SIG-M5 (cell line): ENCODE measurements at places on chromosomes 3 and 15.
A peak's percentile ranks its signal among the peaks of the same experiment; 100 is the strongest.

- no peak for DNase-seq
Measured at GRCh38 chr3:131819381-131820055, 215.3 kb downstream of the CPNE4 start.

DNA sequence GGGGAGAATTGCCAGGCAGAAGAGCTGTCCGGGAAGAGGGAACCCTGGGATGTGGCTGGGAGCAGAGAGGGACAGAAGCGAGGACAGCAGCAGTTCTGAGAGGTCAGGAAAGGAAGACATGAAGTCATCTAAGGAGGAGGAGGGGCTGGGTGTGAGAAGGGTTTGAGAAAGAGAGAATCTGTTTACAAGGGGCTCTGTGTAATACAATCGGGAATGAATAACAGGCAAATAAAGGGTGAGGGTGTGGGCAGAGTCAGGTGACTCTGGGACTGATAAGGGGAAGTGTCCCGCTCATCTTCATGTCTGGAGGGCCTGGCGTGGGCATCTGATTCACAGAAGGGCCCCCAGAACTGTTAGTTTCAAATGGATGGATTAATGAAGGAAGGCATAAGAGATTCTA lies 191.3 kb downstream of the XXYLT1 start:
- no peak for DNase-seq

GRCh38 chr3:172140499-172141391 lies 101.4 kb downstream of the FNDC3B start:
- DNase-seq = no peak

DNA sequence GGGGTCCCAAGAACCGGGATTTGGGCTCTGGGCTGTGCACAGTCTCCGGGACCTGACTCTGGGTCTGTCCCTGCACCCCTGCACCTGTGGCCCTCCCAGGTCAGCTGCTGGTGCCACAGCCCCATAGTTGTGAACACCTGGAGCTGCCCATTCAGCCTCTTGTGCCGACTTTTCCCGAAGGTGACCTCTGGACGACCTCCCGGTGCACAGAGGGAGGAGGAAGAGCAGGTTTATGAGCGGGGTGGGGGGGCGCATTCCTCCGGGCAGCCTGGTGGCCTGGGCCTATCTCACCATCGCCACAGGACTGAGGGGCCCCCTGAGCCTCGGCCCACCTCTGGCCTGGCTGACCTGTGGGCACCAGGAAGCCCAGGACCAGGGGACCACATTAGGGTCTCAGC lies 45.3 kb downstream of the DNAJB8 start:
- DNase-seq = no peak

DNA sequence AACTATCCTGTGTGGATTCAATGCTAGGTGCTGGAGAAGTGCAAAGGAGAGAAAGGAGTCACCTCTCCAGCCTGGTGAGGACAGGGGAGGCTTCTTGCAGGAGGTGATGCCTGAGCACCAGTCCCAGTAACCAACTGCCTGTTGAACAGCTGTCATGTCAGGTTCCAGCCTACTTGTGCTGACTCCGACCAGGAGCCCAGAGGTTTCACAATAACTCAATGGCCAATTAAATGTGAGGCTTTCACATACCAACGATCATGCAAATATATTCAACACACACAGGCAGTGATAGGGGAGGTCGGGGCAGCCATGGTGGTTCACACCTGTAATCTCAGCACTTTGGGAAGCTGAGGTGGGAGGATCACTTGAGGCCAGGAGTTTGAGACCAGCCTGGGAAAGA lies 7.7 kb downstream of the SORD start:
- DNase-seq = no peak

DNA sequence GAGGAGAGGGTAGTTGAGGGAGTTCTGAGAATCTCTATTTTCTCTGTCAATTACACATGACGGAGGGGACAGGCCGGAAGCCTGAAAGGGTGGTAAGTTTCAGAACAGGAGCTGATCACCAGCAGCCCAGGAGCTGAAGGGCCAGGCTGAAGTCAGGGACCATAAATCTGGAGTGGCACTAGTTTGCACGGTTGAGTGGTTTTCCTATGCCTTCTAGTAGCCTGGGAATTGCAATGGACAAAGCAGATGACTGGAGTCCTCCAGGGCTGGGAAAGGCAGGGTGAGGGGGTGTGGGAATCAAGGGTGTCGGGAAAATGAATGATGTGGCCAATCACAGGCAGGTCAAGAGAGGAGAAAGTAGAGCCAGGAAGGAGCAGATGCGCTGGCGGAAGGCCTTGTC lies 72.5 kb downstream of the MAGEF1 start:
- DNase-seq = no peak

GRCh38 chr3:183692436-183692835 lies 5.2 kb upstream of the YEATS2 start:
- no peak for DNase-seq

DNA sequence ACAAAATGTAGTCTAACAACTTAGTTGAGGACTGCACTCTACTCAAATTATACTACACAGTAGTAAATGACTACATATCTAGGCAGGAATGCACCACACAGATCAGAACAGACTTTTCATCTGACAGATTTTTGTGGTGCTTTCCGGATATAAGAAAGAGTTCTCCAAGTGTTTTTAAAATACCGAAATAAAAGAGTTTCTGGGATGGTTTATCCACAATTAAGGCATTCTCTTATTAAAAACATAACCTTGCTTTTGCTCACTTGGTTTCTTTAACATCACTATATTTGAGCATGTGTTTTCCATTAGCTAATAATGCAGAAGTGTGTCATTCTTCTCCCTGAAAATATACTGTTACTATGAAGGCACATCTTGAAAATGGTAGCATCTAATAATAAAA lies 132.9 kb downstream of the MAGI1 start:
- no peak for DNase-seq

GRCh38 chr15:84151205-84151931 lies 84.2 kb upstream of the GOLGA6L4 start:
- no peak for DNase-seq

- no peak for DNase-seq
Measured at GRCh38 chr15:38652998-38653397, 88.4 kb upstream of the RASGRP1 start.

DNA sequence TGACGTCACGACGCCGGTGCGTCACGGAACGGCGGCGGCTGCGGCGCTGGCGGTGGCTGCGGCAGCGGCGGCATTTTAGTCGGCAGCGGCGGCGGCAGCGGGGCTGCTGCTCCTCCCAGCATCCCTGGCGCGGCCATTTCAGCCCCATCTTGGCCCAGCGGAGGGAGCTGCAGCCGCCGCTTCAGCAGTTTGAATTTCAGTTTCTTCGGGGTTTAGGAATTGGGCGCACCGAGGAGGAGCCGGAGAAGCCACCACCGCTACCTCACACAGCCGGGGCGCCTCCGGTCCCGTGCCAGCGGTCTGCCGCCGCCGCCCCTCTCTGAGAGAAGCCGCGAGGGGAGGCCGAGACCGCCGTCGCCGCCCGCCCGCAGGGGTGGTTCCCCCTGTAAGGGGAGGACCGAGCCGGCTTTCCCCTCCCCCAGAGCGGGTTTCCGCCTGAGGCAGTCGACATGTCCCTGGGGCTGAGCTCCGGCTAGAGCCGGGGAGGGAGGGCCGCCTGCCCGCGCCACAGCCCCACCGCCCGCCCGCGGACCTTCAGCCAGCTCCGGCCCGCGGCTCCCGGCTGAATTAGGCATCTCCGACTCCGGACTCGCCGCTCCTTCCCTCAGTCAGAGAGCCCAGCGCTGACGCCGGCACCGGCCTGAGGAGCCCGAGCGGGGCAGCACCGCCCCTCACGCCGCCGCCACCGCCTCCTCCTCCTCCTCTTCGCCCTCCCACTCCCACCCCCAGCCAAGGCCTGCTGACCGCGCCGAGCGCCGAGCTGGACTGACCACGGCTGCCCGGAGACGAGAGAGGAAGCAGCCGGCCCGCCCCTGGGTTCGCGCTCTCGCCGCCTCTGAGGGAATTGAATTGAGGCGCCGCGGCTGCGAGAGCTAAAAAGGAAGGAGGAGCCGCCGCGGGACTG lies at the start of gene TSC22D2:
TSC22D2 (plus strand) TSS at position 78 of the 904 bp plus-strand sequence. CDS start 1,053 bp downstream, outside the sequence.
- DNase-seq = peak; percentile 56

DNA sequence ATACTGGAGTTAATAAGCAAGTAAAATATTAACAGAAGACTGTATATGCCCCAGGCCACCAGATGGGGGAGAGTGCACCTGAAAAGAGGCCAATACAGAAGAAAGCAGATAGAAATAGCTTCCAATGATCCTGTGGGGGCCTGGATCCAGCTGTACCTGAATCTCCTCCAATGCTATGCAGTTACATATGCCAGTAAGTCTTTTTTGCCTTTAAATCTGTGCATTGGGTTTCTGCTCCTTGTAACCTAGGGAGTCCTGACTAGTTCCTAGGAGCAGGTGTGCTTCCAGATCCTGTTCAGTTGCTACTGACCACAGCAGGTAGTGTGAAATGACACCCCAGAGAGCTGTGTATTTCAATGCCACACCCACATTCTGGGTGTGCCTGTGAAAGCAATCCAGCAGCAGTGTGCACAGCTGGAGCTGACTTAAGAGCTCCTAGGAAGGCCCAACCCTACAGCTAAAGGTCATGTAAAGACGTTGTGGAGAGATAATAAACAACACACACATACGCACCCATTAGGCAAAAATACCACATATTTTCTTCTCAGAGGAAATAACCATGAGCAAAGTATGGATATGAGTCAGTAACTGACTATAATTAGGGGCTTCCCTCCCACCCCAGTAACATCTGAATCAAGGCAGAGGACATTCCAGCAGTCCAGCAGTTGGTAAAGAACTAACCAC lies 62.2 kb upstream of the AKAP13 start:
- no peak for DNase-seq

DNA sequence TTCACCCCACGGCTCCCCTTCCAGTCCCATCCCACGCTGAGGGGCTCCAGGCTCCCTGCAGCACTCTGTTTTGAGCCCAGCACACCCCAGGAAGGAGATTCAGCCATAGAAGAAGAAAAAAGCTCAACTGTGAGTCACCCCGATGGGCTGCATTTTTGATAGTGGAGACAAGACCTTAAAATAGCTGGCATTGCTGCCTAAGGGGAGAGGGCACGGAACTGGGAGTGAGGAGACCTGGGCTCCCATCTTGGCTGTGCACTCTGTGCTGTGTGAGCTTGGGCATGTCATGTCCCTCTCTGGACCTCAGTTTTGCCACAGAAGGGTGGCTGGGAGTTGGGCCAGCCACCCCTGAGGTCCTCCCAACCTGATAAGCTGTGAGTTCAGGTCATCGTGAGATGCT lies 57.2 kb upstream of the SMAD6 start:
- no peak for DNase-seq

GRCh38 chr15:68962465-68962864 lies 32.1 kb downstream of the SPESP1 start:
- no peak for DNase-seq

DNA sequence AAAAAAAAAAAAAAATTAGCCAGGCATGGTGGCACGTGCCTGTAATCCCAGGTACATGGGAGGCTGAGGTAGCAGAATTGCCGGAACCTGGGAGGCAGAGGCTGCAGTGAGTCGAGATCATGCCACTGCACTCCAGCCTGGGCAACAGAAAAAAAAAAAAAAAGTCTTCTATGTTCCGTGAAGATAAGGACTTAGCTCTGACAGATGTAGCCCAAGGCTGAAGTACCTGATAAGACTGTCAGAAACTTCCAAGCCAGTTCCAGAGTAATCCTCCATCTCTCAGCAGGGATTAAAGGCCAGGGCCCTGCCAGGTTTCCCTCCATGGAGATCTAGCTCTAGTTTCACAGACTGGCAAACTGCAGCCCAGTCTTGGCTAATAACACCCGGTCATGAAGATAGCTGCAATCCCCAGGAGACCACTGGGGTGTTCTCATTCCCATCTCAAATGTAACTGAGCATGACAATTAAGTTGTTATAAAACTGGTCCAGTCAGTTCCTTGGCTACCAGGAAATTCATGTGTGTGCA lies 8.5 kb downstream of the CDCP1 start:
- DNase-seq = no peak

GRCh38 chr3:111603679-111604078 lies 8.5 kb upstream of the ZBED2 start:
- no peak for DNase-seq

GRCh38 chr3:46484911-46485778 lies 12.6 kb upstream of the RTP3 start:
- DNase-seq = no peak

DNA sequence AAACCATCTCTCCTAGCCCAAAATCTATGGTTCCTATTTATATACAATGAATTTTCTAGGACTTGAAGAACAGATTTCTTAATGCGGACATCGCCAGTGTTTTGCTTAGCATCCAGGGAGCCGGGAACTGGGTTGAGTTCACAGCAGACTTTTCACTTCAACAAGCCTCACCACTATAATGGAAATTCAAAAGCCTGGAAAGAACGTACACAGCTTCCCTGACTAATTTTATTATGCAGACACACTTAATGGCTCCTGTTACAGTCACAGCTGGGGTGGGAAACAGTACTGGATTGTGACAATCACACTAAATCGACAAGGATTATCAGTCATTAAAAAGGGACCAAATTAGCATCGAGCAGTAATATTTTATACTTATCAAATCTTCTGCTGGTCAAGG lies 129.2 kb upstream of the BNIP2 start:
- DNase-seq = no peak
